ENCODE measurements at places on chromosomes 5 and 9. TPM values are rescaled to one million over a fixed set of nuclear protein-coding genes. Genes with fewer than 3 reads are reported as not detected.
A peak's percentile ranks its signal among the peaks of the same experiment; 100 is the strongest.

IFNK gene
- not detected for total RNA-seq

GABRA6 gene
- not detected for total RNA-seq

TXNDC8 gene
- total RNA-seq: not detected

CCNO gene
- total RNA-seq: 0.32 TPM

SPINK13 gene
- total RNA-seq: not detected

KIF20A gene
- total RNA-seq: 60.0 TPM

GPR151 gene
- total RNA-seq: not detected

CCL21 gene
- total RNA-seq: not detected

PHF24 gene
- total RNA-seq: not detected

BTNL9 gene
- not detected for total RNA-seq

OMD gene
- total RNA-seq: not detected

DNA sequence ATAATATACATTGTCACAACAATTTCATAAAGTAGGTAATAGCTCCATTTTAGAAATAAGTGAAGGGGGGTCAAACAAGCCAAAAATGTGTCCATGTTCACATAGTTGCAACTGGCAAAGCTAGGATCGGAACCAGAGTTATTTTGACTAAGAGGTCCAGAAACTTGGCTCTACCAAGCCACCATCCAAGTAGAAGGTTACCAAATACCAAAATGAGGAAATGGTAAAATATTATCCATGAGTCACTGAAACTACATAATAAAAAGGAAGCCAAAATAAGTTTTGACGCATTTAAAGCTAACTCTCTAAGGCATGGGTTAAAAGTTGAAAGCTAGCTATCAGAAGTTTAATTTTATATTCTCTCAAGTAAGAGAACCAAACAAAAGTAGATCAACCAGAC, 886.9 kb upstream of the DMAC1 start:
- DNase-seq: peak; percentile 8

- DNase-seq: no peak
Observed at GRCh38 chr9:79664375-79664831, 92.6 kb downstream of the TLE4 start.

DNA sequence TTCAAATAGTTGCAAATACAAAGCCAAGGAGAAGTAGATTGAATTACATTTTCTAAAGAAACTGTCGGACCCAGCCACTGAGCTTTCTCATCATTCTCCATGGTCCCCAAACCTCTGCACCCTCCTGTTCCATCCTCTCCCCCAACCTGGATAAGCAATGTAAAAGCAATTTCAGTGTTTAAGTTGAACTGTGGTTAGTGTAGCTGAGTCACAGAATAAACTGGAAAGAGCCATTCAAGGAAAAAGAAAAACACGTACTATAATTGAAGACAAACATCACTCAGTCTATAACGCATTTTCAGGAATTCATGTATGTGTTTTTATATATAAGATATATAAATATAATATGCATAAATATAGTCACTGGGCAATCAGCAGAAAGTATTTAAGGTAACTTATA, 54.1 kb upstream of the TMEM161B start:
- DNase-seq: no peak

GRCh38 chr5:138900281-138900965, 25.3 kb upstream of the LRRTM2 start:
- peak; percentile 69 for DNase-seq

GRCh38 chr5:66246608-66247007, 102.5 kb downstream of the SREK1 start:
- DNase-seq: peak; percentile 28

GRCh38 chr9:117122953-117123352, 291.9 kb downstream of the ASTN2 start:
- no peak for DNase-seq

DNA sequence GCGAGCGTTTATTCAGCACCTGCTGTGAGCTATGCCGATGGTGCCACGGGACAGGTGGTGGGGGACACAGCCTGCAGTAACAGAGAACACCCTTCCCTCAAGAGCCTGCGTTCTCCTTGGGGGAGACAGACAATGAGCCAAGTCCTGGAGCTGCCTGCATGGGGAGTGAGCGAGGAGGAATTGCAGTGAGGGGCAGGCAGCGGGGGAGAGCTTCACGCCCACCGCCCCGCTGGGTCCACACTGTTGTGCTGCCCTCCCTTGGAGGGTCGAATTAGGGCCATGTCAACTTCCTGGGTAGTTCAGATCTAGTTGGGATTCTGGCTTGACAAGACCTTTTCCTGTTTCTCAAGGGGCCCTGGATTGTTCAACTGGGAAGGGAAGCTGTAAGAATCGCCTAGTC, 55.5 kb upstream of the N4BP3 start:
- no peak for DNase-seq

GRCh38 chr5:136350343-136350742, 15.0 kb downstream of the TRPC7 start:
- DNase-seq: no peak

GRCh38 chr9:71706176-71706575, 62.1 kb downstream of the CEMIP2 start:
- no peak for DNase-seq

DNA sequence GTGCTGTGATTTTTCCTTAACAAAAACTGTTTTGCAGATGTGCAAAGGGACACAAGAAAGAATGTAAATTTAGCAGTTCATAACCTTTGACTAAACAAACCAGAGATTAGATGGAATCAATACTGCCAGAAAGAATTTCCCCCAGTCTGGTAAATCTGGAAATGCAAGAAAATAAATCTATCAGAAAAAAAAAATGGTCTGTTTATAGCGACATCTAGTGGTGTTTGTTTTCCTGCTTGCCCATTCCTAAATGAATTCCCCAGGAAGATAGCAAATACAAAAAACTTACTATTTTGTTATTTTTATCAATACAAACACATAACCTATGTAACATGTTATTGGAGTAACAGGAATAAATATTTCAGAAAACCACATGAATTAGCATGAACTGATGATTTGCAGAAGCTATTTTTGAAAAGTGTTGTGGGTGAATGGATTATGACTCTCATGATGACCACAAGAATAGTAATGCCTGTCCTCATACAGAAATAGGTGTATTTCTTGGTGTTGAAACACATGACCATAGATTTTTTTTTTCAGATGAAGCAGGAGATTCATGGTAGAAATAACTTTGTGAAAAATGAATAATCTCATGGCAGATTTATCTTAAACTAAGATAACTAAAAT, 1703.8 kb downstream of the MAT2B start:
- peak; percentile 32 for DNase-seq

GRCh38 chr9:21591221-21592062, 109.3 kb upstream of the IFNE start:
- peak; percentile 98 for DNase-seq

- DNase-seq: no peak
Observed at GRCh38 chr5:157616785-157617184, 35.5 kb downstream of the SOX30 start.

- DNase-seq: no peak
Observed at GRCh38 chr5:132444061-132444460, 46.5 kb downstream of the IRF1 start.

DNA sequence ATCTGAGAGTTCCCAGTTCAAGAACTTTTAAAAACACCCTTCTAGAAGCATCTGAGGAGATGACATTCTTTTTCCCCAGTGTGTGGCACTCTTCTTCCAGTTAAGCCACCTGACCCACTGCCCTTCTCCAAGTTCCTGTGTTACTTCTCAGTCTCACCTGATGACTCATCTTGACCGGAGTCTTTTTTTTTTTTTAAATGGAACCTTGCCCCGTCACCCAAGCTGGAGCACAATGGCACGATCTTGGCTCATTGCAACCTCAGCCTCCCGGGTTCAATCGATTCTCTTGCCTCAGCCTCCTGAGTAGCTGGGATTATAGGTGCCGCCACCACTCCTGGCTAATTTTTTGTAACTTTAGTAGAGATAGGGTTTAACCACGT, 224.1 kb upstream of the DAB2 start:
- DNase-seq: peak; percentile 23

DNA sequence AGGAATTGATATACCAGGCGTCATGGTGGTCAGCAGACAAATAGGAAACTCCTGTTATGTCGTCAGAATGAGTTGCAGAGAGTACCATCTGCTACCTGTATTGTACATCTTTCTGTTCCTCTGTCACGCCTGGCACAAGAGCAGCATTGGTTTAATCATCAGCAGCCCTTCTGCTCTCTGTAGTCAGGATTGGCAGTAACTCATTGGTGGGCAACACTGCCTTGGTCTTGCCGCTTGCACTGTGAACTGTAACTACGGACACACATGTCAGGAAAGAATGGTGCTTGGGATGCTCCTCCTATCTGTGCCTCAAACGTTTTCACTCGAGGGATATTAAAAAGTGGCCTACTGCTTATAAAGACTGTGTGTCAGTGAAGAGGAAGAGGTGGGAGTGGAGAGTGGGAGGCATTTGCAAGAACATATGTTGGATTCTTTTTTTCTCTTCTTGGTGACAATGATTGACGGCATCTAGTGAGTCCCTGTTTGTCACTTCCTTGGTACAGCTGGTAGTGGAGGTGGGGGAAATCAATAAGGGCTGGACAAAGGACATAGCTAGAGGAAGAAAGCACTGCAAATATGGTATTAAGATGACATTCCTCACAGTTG, 76.6 kb downstream of the F2RL2 start:
- no peak for DNase-seq

DNA sequence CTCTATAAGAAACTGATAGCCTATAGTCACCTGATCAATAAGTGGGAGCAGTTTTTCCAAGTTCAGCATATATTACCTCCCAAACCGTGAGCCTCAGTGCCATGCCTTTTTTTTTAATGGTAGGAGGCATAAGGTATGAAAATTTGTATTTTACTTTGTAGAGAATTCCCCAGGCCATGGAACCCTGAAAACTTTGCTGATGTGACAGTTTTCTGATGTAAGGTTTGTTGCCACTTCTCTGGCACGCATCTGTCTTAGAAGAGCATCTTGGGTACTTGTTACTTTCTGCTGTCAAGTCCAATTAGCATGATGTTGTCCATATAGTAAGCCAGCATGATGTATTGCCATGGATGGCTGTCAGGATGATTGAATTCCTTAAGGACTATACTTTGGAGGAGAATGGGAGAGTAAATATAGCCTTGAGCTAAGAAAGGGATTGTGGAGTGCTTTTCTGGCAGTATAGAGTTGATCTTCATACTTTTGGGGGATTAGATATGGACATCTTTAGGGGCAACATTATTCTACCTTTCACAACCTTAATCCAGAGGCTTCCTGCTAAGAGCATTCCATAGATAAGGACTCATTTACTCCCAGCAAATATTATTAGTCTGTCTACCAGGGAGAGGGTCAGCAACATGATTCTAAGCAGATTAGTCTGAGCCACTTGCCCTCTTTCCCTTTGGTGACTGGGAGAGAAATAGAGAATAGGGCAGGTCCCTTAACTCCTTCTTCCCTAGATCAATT, 389.6 kb downstream of the YTHDC2 start:
- DNase-seq: no peak

DNA sequence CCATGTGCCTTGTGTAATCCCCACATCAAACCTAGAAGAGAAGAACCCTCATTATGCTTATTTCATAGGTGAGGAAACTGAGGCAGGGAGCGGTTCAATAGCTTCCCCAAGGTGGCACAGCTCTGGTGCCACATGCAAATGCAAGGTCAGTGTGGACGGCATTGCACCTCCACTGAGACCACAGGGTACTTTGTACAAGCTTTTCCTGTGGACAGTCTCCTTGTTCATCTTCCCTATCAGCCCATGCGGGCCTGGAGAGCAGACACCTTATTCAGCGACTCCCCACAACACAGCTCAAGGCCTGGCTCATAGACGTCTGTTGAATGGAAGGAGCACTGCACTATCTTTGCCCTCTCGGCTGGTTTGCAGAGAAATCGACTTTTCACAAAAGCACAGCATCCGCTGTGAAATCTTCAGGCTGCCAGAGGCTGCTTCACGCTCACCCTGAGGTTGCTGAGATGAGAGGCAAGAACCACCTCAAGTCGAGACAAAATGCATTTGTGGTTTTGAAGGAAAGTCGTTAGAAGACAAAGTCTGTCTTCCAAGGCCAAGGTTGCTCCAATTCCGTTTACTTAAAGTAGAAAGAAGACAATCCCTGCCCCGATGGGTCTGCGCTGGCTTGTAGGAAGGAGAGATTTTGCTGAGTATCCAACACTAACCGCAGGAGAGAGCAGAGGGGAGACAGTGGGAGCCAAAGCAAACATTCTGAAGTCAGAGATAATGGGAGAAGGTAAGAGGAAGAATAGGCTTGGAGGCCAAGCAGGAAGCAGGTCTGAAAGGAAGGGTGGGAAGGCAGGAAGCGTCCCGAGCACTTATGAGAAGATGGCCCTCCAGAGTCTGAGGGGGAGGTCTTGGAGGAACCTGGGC, 34.2 kb upstream of the STRBP start:
- no peak for DNase-seq

DNA sequence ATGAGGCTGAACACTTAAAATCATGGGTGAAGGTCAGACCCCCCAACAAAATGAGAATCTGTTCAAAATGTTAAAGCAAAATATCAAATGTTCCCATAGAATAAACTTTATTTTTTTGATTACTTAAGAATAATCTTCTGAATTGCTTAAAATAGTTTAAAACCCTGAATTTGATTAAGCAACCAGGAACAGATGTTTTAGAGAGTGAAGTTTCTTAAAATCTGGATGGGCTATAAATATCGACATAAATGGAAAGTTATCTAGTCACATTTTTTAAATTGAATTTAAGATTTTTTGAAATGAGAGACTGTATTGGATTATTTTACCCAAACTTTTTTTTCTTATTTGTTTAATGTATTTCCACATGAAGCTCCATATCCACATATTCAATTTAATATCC, 98.5 kb downstream of the ADAMTS12 start:
- no peak for DNase-seq

DNA sequence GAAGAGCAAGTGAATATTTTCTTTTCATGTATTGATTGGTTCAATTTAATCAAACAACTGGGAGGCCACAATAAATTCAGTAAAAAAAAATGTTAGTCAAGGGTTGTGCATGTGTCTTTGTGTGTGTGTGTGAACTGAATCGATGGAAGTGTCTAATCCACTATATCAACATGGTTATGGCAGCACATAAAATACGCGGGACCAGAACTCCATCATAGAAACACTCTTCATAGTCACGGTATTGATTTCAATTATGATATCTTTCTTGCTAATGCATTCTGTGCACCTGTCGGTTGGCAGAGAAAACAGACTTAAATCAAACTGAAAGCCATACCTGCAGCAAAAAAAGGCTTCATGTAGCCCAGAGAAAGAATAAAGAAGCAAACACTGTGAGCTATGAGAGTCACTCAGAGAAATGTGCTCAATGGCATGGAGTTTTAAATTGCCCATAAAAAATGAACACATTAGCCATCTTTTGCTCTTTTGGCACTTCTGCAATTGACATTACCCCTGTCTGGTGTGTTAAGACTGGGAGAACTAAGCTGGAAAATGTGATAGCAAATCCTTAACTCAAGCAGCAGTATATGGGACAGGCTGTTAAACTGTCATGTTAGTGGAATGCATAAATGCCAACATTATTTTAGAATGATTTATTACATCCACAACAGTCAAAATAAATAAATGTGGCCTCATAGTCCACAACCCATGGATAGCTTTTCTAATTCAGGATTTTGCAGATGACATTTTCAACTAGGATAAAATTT, 642.4 kb upstream of the C9orf72 start:
- DNase-seq: no peak

DNA sequence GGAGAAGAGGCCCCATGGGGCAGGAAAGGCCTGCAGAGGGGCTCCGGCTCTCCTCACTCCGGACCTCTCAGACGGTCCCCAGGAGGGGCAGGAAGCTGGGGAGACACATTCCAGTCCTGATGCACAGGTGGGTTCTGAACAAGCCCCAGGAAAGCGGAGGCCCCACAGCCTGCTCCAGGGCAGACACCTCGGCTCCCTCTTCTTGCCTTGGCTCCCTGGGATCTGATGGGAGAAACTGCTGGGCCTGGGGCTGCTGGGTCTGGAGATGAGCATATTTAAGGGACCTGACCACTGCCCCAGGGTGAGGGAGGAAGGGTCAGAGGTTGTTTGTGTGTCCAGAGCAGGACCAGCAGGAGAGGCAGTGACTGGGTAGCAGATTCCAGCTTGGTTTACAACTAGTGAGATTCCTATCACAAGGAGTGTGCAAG, 1.2 kb downstream of the CORO2A start:
- DNase-seq: no peak
